Eye (tissue), 1 donor: ENCODE measurements at places on chromosomes 3 and 15.

DNA sequence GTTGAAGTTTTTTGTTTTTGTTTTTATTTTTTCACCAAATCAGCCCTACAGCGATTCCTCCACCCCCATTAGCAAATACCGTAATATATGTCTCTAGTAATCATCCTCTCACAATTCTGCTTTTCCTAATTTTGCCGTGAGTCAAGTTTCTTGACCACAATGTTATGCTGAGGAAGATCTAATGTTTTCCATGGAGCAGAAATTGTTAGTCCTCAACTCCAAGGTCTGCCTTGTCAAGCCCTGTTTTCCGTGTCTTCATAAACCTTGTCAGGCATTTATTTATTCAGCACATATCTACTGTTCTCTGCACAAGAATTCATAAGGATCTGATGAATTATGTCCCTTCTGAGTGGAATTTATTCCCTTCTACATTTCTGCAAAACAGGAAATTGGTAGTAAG lies 372.8 kb downstream of the RBMS3 start:
- no peak for DNase-seq

- no peak for DNase-seq
Measured at GRCh38 chr3:162171970-162172369, 675.4 kb downstream of the OTOL1 start.

- no peak for DNase-seq
Measured at GRCh38 chr15:29686445-29687203, 135.6 kb downstream of the TJP1 start.

DNA sequence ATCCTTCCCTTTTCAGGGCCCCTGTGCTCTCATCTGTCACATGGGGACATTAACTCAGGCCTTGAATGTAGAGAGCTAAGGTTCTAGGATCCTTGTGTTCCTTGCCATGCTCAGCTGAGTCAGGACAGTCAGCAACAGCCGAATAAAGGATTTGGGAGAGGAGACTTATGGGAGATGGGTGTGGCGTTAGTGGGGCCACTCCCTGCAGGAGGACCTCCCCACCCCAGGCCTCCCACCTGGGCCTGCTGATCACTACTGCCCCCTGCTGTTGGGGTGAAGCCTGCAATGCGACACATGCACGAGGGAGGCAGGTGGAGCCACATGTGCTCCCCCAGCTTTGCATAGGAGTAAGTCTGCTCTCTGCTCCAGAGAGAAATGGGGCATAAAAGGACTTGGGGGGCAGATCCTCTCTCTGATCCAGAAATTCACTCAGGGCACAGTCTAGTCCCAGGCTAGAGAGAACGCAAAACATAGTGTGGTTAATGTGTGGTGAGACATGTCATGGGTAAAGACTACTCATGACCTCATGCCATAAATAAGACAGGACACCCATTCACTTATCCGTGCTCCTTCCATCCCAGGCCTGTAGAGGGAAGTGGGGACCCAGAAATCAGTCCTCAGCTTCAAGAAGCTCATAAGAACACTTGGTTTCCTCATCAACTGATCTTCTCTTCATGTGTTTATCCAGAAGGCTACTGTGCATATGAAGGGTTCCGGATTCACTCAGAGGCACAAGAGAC lies 19.4 kb downstream of the RBP1 start:
- no peak for DNase-seq

GRCh38 chr3:55307622-55308021 lies 179.5 kb downstream of the WNT5A start:
- DNase-seq: no peak

- DNase-seq: no peak
Measured at GRCh38 chr3:69867941-69868505, 128.8 kb downstream of the MITF start.
